RPMI7951 (cell line): ENCODE measurements at places on chromosomes 12 and 14.
A peak's percentile ranks its signal among the peaks of the same experiment; 100 is the strongest.

DNA sequence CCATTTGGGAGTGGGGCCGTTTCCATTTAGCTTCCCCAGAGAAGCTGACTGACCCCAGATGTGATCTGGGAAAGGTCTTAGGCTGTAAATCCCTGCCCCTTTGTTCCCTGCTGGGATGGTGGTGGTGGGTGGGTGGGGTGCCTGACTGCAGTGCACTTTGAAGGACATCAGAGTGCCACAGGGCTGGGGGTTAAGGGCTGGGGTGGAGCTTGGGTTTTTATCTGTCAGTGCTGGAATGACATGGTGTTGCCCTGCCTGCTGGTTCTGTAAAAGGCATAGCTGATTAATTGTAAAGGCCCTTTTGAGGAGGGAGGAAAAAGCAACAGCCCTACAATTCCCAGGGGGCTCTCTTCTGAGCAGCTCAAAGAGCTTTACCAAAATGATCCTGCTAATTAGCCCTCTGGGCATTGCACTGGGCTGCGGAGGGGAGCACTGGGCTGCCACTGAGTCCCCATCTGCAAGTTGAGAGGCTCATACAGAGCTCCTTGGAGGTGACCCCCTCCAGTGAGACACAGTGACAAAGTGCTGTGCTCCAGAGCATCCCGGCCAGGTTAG lies 21.1 kb downstream of the PLEKHG3 start:
- DNase-seq: no peak

DNA sequence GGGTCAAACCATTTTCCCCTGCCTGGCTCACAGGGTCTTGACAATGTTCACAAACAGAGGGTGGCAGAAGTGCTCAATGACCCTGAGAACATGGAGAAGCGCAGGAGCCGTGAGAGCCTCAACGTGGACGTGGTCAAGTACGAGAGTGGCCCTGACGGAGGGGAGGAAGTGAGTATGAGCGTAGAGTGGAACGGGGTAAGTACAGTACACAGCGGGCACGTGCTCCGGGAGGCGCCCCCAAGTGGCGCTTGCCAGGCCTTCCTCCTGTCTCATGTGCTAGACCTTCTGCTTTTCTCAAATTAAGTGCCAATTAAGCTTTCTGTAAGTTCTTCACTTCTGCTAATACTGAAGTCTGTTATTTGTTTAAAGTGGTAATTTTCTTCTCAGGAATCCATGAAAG lies 35.9 kb downstream of the XRCC3 start:
- no peak for DNase-seq

GRCh38 chr14:101460986-101461750 lies 100.1 kb upstream of the DIO3 start:
- DNase-seq: no peak

GRCh38 chr12:12425001-12425400 lies 68.1 kb downstream of the BORCS5 start:
- no peak for DNase-seq

- peak; percentile 29 for DNase-seq
Measured at GRCh38 chr14:72401632-72402376, 469.6 kb downstream of the RGS6 start.

- no peak for DNase-seq
Measured at GRCh38 chr12:56296295-56296694, 3.8 kb downstream of the CS start.

- peak; percentile 43 for DNase-seq
Measured at GRCh38 chr12:75658286-75658685, 146.9 kb upstream of the KRR1 start.

DNA sequence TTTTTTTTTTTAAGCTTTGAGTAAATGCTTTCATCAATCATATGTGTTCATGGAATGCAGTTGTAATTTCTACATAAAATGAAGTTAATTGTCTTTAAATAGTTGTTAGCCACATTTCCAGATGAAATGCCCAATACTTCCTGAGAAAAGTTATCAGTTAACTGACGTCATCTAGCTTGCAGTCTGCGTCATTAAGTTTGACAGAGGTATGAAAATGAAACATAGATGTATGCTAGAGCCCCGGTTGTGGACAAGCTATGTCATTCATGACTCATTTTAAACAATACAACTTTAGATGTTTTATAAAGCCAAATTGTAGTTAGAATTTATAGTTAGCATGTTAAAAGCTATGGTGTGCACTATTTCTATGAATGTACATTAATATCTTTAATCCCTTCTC lies 90.7 kb downstream of the PLEKHA5 start:
- peak; percentile 58 for DNase-seq

DNA sequence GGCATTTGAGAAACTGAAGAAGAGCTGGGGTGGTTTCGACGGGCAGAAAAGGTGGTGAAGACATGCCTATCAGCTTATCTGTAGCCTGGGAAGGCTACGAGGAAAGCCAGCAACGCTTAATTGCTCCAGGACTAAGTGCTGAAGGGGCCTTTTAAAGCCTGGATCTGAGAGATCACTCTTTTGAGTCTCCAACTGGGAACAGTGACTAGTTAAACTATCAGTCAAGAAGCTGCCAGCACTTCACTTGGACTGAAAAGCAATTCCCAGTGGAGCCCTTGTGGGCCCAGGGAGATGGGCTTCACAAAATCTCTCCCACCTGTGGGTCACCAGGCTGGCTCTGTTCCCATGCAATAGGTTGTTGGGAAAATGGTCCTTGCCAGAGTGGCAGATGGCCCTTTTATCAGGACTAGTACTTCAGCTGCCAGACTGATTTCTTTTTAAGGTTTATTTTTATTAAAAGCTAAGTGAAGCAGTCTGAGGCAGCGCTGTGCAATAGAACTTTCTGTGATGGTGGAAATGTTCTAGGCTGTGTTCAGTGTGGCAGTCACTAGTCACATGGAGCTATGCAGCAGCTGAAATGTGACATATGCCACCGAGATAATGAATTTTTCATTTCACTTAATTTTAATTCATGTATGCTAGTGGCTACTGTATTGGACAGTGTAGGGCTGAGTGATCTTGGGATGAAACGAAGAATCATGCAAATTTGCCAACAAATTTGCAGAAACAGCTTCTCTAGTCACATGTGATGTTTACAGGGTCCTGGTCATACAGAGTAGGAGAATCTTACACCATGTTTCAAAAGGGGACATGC lies 276.8 kb downstream of the PCNX1 start:
- DNase-seq: no peak

GRCh38 chr12:42490261-42490842 lies 99.2 kb downstream of the PRICKLE1 start:
- DNase-seq: no peak

DNA sequence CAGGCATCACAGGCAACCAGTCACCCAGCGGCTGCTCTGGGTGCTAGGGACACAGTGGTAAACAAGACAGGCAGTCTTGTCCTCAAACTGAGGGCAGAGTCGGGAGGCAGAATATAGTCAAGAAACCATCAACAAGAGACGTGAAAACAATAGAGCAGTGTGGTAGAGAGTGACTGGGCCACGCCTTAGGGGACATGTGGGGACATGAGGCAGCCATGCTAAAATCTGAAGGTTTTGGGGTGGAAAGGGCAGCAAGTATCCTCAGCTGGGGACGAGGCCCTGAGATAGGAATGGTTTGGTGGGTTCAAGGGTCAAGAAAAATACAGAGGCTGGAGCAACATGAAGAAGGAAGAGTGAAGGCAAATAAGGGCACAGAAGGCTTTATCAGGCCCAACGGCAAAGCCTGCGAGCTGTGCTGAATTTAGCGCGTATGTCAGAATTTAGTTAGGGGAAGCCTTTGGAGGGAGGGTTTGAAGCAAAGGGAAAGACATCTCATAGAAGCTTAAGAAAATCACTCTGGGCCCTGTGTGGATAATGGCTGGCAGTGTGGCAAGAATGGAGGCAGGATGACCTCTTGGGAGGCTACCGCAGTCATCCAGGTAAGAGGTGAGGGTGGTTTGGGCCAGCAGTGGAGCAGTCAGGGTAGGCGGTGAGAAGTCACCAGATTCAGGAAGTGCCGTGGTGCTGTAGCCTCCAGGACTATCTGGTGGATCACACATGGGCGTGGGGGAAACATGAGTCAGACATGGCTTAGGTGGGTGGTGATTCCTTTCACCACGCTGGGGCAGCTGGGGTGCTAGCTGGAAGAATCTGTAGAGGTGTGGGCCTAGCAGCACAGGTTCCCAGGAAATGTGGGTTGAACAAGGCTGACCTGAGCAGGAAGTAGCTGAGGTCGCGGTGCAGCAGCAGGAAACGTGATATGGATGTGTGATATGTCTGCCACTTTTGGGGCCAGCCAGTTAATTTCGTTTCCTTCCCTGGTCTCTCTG lies 3.0 kb downstream of the EVL start:
- peak; percentile 24 for DNase-seq
